HEK293T (cell line): ENCODE measurements at places on chromosomes 7 and 10.

DNA sequence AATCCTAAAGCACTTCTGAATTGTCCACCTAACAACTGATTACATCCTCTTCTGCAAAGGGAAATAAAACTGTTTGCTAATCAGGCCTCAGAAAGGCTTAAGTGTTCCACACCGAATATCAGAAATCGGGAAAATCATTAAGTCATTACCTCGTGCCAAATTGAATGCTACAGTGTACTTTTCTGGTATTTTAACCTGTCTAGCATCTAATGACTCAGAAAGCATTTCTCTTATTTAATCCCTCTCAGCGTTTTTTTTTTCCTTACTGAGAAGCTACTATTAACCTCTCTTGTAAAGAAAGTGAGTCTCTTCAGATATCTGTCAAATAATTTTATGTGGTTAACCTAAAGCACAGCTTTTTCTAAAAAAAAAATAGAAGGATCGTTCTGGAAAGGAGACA lies 28.6 kb downstream of the VIM start:
- no peak for DNase-seq

DNA sequence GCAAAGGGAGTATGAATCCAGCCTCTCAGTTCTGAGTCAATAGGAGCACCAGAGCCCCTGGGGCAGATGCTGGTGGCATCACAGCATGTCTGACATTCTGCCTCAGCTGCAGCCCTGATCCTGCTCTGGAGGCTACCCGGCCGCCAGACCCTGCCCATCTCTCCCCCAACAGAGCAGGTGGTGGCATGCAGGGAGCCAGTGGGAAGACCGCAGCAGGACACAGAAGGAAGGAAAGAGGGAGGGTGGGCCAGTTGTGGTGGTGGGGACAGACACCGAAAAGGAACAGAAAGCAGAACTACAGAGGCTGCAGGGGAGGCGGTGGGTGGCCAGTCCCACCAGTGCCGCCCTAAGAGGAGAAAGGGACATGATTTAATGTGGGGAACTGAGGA lies 35.3 kb downstream of the BLNK start:
- DNase-seq, result no peak

DNA sequence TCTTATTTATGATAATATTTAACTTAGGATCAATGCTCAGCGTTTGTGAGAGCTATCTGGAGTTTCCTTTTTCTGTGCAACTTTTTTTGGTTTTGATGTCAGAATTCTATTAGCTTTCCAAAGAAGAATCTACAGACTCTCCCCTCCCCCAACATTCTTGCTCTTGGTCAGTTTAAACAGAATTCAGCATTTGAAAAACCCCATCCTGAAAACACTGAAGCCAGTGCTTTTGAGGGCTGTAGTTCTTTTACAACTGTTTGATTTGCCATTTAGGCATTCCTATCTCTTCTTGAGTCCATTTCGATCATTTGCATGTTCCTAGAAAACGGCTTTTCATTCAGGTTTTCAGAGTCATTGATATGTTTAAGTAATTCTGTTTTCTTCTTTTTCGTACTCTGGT lies 15.6 kb upstream of the CXCL12 start:
- no peak for DNase-seq

GRCh38 chr7:151631570-151631952 lies 111.9 kb upstream of the RHEB start:
- peak; percentile 57 for DNase-seq

DNA sequence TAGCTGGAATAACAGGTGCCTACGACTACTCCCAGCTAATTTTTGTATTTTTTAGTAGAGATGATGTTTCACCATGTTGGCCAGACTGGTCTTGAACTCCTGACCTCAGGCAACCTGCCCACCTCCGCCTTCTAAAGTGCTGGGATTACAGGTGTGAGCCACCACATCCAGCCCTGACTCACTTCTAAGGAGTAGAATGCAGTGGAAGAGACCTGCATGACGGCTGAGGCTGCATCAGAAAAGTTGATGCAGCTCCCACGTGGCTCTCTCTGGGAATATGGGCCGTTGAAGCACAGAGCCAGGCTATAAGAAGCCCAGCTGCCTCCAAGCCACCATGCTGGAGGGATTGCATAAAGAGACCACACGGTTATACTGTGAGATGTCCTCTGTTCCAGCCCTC lies 21.6 kb upstream of the ASL start:
- no peak for DNase-seq

GRCh38 chr10:124351481-124352220 lies 67.1 kb downstream of the OAT start:
- no peak for DNase-seq

- DNase-seq, result no peak
Measured at GRCh38 chr10:122510326-122510725, 49.0 kb downstream of the HTRA1 start.

DNA sequence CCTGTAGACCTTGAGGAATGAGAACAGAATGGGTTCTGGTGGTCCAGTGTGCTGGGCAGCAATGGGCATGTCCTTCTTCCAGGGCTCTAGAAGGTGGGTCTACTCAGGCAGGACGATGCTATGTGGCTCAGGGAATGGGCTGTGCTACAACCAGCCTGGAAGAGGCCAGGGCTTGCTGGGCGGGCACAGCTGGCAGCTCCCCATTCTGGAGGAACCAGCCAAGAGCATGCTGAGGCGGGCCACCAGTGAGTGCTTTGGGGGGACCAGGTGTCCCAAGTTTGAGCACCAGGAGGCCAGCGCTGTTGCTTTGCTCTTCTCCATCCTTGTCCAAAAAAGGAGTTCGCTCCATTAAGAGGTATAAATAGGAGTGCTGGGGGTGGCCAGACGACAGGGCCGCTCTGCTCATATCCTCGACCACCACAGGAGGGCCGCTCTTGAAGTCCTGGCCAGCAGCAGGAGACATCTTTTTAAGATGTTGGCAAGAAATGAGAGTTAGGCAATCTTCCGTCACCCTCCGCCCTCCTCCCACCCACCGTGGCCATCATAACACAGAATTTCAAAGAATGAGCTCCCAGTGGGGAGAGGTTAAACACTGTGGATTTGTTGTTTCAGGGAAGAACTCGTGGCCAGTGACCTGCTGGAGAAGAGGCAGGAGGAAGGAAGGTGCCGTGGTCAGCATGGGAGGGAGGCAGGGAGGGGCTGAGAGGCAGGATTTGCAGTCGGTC lies 141.3 kb downstream of the GRK5 start:
- DNase-seq, result no peak

DNA sequence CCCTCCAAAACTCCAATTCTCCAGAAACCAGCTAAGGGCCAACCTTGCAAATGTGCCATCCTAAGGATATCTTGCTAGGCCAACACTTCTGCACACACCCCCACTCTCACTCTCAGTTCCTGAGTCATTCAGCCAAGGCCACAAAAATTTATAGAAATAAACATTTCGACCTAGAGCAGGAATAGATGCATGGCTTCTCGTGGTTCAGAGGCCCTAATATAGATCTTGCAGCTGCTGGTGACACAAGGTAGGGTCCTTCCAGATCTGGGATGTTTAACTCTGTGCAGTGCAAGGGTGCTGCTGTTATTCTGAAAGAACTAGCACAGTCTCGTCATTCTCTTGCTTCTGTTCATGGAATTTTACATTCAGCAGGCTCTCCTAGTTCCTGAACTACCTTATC lies 369.3 kb downstream of the CALN1 start:
- no peak for DNase-seq

GRCh38 chr10:1268831-1269230 lies 212.6 kb downstream of the WDR37 start:
- DNase-seq, result no peak
